ENCODE measurements at places on chromosomes 7 and 10.

GRCh38 chr10:20674926-20675325 is 222.2 kb downstream of the NEBL start:
- no peak for DNase-seq

- DNase-seq, result no peak
Observed at GRCh38 chr10:21130683-21131442, 233.8 kb upstream of the NEBL start.

- DNase-seq, result no peak
Observed at GRCh38 chr10:115727129-115727528, 545.9 kb downstream of the GFRA1 start.

- DNase-seq, result no peak
Observed at GRCh38 chr7:149558149-149558861, 60.7 kb upstream of the ZNF746 start.

- no peak for DNase-seq
Observed at GRCh38 chr7:26393818-26394217, 102.2 kb downstream of the SNX10 start.

DNA sequence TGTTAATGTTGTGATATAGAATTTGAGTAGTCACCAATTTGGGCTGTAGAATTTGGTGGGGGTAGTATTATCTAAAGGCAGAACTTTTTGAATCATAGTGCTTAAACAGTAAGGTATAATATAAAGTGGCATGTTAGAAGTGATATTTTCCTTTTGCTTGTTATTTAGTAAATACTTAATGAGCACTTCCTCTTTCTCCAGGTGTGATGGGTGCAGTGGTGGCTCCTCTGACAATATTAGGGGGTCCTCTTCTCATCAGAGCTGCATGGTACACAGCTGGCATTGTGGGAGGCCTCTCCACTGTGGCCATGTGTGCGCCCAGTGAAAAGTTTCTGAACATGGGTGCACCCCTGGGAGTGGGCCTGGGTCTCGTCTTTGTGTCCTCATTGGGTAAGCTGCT is 10.5 kb downstream of the GHITM start:
- no peak for DNase-seq

GRCh38 chr7:104931181-104931781 is 82.7 kb upstream of the KMT2E start:
- no peak for DNase-seq

DNA sequence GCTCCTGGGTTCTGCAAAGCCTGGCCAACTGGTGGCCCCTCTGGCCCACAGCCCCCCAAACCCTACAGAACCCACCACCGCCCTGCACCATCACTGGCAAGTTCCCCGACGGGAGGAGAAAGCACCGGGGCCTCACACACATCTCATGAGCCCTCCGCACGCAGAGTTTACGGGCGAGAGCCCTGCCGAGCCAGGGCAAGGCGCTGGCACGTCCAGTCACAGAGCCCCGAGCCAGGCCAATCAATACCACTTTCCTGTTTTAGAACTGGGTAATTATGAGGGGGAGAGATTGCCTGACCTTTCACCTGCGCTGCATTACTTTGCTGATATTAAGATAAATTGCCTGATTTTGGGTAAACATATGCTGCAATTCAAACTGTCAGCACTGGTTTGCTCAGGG is 113.3 kb downstream of the EBF3 start:
- no peak for DNase-seq

DNA sequence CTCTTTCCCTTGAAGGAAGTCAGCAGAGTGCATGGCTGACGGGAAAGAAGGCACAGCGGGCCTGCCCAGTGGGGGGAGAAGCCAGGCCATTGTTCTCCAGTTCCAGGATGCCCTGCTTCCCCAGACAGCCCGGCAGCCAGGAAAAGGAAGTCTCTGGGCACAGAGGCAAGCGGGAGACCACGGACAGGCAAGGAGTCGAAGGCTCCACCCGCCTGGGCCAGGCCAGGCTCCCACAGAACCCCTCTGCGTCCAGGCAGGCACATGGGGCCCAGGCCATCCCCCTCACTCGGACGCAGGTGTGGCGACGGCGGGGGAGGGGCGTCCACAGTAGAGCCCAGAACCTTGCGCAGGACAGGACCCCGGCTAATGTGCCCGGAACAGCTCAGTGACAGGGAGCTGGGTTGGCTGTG is 8.7 kb downstream of the GPR146 start:
- DNase-seq, result no peak

DNA sequence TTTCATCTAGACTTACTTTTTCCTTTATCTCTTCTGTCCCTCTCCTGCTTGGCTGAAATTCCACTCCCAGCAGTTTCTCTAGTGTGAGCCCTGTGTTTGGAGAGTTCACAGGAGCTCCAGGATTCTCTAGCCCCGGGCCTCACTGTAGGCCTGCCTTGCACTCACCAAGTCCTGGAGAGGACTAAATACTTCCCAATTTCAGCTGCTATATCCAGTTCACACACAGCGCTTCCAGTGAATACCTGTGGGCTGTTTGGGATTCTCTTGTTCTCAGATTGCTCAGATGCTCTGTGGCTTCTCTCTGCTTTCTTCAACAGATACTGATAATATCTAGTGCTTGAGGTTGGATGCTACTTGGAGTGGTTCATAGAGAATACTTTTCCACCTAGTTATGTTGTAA is 46.0 kb downstream of the MINPP1 start:
- no peak for DNase-seq

- DNase-seq, result no peak
Observed at GRCh38 chr7:117171106-117171505, 151.8 kb downstream of the WNT2 start.

GRCh38 chr10:124162774-124163354 is 69.5 kb upstream of the CHST15 start:
- DNase-seq, result no peak

GRCh38 chr10:117653170-117653515 is 110.6 kb downstream of the EMX2 start:
- peak; percentile 20 for DNase-seq

DNA sequence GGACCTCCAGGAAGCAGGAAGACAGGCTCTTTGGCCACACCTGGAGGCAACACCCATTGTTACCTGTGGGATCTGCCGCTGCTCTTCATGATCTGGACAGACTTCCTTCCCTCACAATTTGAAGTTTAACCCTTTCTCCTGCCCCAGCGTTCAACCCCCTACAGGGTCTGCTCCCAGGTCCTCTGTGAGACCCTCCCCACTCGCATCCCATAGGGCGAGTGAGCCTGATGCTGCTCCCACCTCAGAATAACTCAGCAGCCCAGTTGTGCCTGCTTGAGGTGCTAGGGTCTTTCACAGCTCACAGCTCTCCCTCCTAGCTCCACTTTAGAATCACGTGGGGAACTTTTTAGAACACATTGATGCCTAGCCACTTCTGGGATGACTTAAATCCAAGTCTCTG is 61.8 kb upstream of the C10orf90 start:
- DNase-seq, result no peak

- DNase-seq, result no peak
Observed at GRCh38 chr7:131015657-131015958, 281.6 kb upstream of the KLF14 start.

DNA sequence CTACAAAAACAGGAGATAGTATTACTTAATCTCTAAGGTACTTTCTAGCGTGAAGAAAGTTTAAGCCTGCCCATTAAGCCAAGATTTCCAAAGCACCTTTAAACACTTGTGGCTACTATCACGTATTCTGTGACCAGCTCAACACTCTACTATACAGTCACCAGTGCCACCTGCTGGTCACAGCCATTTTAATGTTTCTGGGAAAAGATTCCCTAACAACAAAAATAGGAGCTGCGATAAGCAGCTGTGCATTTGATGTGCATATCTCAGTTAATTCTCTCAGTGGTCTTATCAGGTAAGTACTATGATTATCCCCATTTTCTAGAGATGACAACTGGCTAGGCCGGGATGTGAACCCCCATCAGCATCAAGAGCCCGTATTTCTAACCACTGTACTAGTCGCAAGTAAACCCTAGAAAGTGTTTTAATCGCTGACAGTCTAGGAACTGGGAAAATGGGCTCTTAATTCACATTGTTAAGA is 860 bp downstream of the SEC31B start:
- peak; percentile 68 for DNase-seq

GRCh38 chr7:78383096-78383880 is 584.7 kb downstream of the PHTF2 start:
- DNase-seq, result no peak

GRCh38 chr7:78702770-78703169 is 750.7 kb downstream of the MAGI2 start:
- no peak for DNase-seq

GRCh38 chr7:139823959-139824521 is 5.0 kb upstream of the TBXAS1 start:
- no peak for DNase-seq

DNA sequence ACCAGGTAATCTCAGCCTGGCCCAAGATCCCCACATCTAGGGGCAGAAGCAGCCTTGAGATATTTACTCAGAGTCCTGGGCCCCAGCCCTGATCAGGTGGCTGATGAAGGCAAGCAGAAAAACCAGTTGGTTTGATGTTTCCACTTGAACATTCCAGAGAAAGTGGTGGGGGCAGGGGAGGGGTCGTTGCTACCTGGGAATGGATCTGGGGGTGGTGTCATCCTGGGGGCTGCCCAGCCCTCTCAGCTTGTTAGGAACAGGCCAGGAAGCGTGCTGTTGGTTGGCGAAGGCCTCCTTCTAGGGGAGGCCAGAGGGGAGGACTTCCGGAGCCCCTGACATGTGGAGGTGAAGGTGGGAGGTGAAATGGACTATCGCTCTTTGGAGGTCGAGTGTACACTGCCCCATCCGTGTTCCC is 3.7 kb upstream of the ABHD11 start:
- DNase-seq, result no peak

DNA sequence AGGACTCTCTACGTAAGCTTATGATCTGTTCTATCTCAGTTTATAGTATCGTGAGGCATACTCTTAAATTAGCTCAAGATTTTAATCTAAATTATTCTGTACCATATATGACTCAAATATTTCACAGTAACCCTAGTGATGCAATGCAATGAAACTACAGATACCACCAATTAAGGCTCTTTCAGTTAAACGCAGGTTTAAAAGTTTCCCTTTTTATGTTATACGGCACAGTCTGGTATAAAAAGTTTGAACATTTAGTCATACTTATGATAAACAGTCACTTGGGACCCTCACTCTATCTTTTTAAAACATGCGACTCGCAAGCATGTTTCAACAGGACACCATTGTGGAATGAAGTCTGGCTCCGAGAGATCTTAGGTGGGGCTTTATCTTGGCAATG is 107.2 kb downstream of the CDK6 start:
- DNase-seq, result no peak

DNA sequence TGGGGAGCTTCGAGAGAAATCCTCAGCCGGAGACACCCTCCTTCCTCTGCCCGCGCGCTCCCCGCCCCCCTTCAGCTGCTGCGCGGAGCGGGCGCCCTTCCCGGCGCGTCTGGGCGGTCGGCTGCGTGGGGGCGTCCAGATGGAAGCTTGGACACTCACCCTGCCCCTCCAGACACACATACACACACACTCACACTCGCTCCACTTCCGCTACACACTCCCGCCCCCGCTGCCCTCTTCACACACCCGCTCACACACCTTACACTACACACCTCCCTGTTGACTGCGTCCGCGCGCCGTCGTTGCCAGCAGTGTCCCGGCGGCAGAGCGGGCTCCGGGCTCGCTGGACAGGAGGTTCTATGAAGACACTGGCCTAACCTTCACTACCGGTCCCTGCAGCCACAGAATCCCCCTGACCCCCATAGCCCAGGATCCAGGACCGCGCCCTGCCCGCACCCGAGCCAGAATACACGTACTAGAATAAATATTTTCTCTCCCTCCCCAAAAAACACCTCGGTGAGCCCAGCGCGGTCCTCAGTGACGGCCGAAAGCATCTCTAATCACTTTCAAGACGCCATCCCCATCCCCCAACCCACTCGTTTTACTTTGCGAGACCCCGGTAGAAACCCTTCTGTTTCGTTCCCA is 1.1 kb upstream of the EGR2 start:
- DNase-seq, result peak; percentile 24

- DNase-seq, result no peak
Observed at GRCh38 chr10:31419394-31420063, 100.5 kb downstream of the ZEB1 start.

DNA sequence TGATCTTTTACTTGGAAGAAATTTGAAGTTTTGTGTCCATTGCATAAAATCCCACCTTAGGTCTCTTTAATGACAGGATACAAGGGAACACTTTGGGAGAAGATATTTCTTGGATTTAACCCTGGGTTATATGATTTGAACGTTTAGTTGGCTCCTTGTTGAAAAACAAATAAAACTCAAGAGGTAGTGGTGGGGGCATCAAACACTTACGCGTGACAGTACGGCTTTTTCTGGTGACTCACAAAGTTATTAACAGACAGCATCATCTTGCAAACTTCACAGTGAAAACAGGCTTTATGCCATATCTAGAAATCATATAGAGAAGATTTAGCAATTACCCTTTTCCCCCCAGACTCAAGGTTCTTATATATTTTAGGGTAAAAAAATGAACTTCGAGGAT is 699 bp downstream of the NRAP start:
- DNase-seq, result no peak

GRCh38 chr7:30114536-30115238 is 20.1 kb upstream of the MTURN start:
- DNase-seq, result no peak

DNA sequence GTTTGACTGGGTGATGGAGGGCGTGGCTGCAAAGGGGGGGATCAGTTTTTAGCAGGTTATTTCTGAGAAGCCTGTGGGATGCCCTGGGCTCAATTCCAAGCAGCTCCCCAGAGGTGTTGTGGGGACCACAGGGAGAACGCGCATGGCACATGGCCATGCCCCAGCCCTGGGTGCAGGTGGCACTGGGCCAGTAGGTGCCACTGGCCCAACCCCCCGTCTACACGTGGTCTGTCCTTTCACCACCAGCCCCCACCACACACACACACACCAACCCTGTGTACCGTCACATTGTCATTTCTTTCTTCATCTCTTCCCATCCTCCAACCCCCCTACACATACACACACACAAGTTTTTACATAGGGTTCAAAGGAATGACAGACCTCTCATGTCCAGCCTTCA is 115.1 kb upstream of the STK17A start:
- DNase-seq, result no peak

DNA sequence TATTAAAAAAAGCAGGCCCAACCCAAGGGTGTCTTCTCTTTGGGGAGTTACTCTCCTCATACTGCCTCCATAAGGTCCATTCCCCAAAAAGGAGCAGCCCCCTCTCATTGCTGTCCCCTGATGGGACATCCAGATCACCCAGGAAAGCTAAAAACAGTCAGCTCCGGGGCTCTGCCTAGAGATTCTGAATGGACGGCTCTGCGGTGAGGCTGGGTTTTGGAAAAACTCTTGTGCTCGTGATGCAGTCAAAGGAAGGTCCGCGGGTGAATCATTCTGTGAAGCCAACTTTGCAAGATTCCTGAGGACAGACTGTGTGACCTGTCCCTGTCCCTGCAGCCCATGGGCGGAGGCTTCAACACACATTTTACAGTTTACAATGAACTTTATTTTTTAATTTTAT is 351.5 kb downstream of the TYW1 start:
- DNase-seq, result no peak

Measured in CD4-positive, alpha-beta T cell treated with Interleukin-10 for 1 hour (primary cell).